ENCODE measurements at places on chromosomes 3 and 15.

- no peak for DNase-seq
These were observed 294.5 kb downstream of the NAALADL2 start for GRCh38 chr3:175153595-175153994.

GRCh38 chr3:131470377-131470776 is 32.4 kb downstream of the MRPL3 start:
- no peak for DNase-seq

GRCh38 chr3:36496684-36497633 is 116.7 kb downstream of the STAC start:
- DNase-seq: peak; percentile 78

- peak; percentile 68 for DNase-seq
These were observed 16.9 kb downstream of the SLC24A1 start for GRCh38 chr15:65638681-65639089.

- DNase-seq: no peak
These were observed 39.6 kb upstream of the GPR149 start for GRCh38 chr3:154469585-154469984.

GRCh38 chr3:185176750-185177359 is 24.0 kb upstream of the C3orf70 start:
- peak; percentile 32 for DNase-seq

DNA sequence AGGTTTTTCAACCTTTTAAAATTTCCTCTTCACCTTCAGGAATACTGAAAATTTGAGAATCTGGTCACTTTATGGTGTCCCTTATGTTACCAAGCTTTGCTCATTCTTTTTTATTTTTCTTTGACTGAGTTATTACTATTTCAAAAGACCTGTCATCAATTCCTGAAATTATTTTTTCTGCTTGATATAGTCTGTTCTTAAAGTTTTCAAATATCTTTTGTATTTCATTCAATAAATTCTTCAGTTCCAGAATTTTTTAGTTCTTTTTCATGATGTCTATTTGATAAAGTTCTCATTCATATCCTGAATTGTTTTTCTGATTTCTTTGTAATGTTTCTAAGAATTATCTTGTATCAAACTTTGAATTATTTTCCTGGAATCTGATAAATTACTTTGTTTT is 63.9 kb downstream of the UQCC5 start:
- DNase-seq: no peak

GRCh38 chr3:183455089-183455488 is 26.7 kb upstream of the MCF2L2 start:
- DNase-seq: no peak

- no peak for DNase-seq
These were observed 5.4 kb downstream of the VILL start for GRCh38 chr3:37995652-37996641.

- DNase-seq: no peak
These were observed 392.3 kb upstream of the GRM7 start for GRCh38 chr3:6468589-6468988.

- no peak for DNase-seq
These were observed 11.5 kb upstream of the UBE2Q2 start for GRCh38 chr15:75831806-75832102.

GRCh38 chr3:23762214-23762613 is 43.5 kb upstream of the UBE2E1 start:
- no peak for DNase-seq

DNA sequence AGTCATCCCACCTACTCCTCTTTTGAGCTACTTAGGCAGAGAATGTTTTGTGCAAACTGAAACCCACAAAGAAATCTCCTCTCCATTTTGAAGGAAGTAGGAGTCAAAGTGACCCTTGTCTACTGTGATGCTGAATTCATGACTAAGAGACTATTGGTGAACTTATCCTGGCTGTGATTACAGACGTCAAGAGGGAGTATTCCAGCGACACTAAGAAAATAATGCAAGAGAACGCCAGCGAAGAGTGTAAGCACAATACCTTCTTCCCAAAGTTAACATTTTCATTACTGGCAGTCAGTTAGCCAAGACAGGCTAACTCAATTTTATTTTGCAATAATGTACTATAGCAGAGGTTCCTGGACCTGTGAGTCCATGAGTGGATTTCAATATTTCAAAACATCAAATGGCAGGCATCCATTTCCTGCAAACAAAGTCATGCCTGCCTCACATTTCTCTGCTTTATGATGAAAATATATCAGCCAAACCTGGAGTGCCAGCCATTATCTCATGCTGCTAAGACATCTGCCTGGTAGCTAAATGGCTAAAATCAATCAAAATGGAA is 59.0 kb downstream of the CTNNB1 start:
- DNase-seq: no peak

DNA sequence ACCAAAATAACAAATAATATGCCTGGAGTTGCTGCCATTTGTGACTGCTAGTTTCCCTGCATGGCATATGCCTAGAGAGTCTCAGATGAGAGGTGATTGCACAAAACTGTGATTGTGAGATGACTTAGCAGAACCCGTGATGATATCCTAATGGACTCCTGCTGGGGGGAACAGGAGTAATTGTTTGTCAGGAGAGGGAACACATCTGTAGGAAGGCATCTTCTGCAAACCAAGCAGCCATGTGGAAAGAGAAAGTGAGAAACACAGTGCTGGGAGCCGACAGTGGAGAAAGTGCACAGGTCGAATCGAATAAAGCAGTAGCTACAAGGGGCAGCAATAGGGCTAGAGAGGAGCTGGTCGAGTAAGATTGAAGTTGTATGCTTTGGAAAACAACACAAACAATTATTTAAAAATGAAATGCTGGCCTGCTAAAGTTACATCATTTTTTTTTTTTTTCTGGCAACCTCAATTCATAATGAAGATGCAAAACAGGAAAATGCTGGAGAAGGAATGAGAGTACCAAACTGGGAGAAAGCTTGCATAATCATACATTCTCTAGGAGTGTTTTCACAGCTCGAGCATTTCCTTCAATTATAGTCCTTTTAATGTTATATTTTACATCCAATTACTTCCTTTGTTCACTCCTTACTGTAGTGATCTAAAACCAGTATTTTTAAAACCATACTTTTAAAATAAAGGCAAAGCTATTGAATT is 494.2 kb upstream of the AGTR1 start:
- DNase-seq: peak; percentile 30

- peak; percentile 54 for DNase-seq
These were observed 67.0 kb downstream of the SETD2 start for GRCh38 chr3:47096959-47097358.

DNA sequence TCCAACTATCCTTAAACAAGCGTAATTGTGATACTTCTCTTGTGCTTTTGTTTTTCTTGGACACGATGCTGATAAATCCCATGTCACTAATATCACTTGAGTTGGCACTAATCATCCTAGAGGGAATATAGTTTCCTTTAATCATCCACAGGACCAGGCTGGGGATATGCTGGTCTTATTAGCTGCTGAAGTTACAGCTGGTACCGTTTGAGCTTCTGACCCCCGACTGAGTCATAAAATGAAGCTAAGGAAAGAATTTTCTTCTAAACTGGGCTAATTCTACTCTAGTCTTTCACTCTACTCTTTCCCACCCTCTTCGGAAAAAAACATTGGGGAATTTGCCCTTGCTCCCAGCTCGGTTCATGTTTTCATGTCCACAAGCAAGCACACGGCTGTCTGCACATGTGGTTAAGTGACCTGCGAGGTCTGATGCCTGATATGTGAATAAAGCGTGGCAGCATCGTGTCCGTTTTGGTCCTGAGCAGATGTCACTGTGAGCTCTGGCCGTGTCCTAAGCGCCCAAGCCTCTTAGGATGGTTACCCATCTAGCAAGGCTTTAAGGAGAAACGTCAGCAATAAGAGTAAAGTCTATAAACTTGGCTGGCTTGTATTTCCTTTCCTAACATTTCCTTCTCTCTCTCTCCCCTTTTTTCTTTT is 223.7 kb downstream of the ITPR1 start:
- peak; percentile 68 for DNase-seq

- DNase-seq: no peak
These were observed 268.2 kb upstream of the UMPS start for GRCh38 chr3:124461838-124462632.
